ENCODE measurements at places on chromosomes 2 and 18. TPM values are rescaled to one million over a fixed set of nuclear protein-coding genes. Genes with fewer than 3 reads are reported as not detected.

- DNase-seq, result no peak
Observed at GRCh38 chr2:106187273-106187891, 6.7 kb downstream of the UXS1 start.

DNA sequence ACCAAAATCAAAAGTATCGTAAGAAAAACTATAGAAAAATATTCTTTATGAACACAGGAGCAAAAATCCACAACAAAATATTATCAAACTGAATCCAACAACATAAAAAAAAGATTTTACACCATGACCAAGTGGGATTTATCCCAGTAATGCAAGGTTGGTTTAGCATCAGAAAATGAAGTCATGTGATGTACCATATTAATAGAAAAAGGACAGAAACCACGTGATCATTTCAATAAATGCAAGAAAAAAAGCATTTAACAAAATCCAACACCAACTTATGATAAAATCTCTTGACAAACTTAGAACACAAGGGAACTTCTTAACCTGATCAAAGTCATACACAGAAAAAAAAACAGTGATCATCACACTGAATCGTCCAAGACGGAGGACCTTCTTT, 105.3 kb downstream of the NFATC1 start:
- no peak for DNase-seq

DNA sequence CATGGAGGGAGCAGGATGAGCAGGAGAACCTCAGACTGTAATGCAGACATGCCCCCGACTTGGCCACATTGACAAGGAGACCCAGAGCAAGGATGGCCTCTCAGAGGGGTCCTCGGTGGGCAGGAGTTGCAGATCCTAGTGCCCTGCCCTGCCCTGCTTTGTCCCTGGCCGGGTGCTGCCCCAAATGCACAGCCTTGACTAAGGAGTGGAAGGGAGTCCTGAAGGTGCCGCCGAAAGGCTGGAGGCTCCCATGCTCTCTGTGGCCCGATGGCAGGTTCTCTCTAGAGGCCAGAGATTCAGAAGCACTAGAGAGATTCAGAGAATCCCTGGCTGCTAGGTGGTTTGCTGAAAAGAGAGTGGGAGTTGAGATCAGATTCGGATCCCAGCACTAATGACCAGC, 64.4 kb downstream of the MARCO start:
- DNase-seq, result no peak

The SGO2 gene
- total RNA-seq, result 3.3 TPM

The SDC1 gene
- not detected for total RNA-seq

DNA sequence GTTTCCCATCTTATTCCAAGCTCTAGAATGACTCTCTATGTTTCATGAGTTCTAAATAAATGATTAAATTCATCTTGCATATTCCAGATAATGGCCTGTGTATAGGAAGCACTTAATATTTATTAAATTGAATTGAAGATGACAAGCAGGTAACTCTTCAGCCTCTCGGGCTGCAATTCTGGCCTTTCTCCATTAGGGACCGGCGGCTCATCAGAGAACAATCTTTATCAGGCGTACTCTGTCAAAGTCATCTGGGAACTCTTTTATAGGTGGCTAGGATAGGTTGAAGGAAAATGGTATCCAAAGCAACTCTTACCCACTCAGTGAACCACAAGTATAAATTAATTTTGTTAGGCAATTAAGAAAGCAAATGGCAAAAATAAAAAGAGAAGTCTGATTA, 308.5 kb downstream of the NOL4 start:
- DNase-seq, result no peak

- no peak for DNase-seq
Observed at GRCh38 chr18:49456794-49457193, 3.7 kb downstream of the DYM start.

DNA sequence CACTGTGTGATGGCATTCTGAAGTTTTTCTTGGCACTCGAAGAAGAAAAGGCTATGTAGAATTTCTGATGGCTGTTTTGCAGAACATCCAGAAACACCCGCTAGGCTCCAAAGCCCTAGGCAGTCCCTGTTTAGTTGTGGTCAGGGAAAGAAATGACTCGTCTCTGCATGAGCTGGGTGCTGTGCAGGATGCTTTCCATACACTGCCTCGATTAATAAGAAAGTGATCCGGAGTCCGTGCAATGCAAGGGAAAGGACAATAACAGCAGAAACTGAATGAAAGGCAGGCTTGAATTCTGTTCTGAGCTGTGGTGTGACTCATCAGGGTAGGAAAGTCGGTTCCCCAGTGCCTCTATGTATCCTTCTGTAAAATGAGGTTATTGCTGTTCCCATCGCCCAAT, 18.7 kb downstream of the MAPRE3 start:
- no peak for DNase-seq

GRCh38 chr2:40123326-40123725, 328.6 kb downstream of the SLC8A1 start:
- no peak for DNase-seq

The NIFK gene
- 102 TPM for total RNA-seq

The AOX1 gene
- not detected for total RNA-seq

DNA sequence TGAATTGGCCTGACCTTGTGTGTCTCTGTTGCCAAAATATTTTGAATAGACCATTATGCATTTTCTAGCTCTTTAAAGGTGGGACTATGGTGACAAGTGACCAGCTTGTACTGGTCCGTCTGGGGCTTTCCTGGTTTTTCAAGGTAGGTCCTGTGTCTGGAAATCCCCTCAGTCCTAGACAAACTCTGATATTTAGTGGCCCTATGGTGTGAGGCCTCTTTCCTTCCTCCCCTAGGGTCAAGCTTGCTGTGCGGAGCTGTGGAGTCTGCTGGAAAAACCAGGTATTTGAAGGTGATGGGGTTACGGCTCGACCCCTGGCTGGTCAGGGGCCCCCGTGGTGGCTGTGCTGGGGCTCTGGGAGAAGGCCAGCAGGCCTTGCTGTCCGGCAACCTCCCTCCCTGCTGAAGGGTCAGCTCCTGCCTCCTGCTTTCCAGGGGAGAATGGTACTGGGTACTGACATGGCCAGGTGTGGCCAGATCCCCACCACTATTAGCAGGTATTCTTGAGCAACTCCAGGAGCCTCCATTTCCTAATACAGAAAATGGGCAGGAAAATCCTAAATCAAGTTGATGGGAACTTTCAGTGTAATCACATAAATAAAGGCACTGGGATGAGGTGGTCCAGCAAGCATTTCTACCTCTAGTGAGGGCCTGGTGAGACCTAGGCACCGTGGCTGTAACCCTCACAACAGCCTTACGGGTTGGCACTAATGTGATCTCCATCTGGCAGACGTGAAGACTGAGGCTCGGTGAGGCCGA, 86.2 kb upstream of the HS6ST1 start:
- DNase-seq, result no peak

The SERPINB11 gene
- not detected for total RNA-seq
